ENCODE measurements at places on chromosomes 7 and 10.

- DNase-seq = no peak
These were observed 3.5 kb downstream of the CTBP2 start for GRCh38 chr10:125156739-125157480.

DNA sequence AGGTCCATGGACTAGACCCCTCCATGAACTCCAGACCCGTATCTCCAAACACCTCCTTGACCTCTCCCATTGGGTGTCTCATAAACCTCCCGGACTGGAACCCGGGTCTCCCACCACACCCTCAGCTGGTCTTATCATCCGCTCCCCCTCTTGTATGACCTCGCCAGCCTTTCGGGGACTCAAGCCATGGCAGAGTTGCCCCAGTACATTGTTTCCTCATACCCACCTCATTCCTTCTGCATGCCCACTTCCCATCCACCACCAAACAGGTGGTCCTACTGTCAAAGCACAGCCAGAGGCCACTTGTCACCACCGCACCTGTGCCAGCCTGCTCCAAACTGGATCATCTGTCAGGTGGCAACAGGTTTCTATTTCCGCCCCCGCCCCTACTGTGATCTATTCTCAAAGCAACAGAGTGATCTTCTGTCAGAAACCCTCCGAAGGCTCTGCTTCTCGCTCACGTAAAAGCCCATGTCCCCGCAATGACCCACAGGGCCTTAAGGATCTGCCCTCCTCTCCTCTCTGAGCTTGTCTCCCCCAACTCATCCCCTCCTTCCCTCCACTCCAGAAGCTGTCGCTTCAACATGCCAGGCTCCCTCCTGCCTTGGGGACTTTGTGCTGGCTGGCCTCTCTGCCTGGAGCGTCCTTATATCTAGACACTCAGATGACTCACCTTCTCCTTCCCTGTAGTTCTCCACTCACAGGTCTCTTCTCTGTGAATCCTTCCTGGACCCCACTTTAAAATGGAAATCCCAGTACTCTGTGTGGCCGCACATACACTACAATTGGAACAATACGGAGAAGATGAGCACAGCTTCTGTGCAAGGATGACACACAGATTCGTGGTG, 22.8 kb upstream of the PRKAG2 start:
- DNase-seq = no peak

DNA sequence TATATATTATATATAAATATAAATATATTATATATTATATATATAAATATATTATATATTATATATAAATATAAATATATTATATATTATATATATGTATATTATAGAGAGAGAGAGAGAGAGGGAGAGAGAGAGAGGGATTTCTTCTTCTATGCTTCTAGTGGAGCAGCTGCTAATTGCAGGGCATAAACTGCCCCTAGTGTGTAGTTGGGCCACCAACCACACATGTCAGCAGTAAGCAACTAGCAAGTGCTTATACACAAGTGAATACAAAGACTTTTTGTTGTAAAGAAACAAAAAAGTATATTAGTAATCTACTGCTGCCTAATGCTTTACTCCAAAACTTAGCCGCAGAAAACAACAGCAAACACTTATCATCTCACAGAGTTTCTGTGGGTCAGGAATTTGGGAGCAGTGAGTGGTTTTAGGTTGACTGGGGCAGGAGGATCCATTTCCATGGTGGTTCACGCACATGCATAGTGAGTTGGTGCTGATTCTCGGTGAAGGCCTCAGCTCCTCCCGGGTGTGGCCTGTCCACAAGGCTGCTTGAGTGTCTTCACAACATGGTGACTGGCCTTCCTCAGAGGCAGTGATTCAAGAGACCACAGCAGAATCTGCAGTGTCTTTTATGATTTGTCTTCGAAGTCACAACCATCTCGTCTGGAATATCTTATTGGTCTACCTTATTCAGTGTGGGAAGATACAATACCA, 25.5 kb upstream of the BAG3 start:
- no peak for DNase-seq

- DNase-seq = no peak
These were observed 41.0 kb downstream of the SNX10 start for GRCh38 chr7:26332698-26333097.

DNA sequence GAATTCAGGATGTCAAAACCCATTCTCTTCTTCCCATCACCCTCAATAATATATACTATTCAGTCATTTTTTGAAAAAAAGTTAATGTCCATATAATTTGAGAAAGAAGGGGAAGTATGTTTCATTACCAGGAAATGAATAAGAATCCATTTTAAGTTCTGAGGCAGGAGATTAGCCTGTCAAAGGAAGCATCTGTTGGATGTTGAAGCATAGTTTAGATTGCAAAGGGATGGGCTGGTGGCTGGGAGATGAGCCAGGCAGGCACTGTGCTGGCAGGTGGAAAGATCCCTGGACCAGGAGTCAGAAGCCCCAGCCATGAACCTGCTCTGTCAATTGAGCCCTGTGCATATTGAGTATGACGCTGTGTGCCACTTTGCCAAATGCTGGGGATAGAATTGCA, 48.4 kb upstream of the CRTAC1 start:
- DNase-seq = no peak

DNA sequence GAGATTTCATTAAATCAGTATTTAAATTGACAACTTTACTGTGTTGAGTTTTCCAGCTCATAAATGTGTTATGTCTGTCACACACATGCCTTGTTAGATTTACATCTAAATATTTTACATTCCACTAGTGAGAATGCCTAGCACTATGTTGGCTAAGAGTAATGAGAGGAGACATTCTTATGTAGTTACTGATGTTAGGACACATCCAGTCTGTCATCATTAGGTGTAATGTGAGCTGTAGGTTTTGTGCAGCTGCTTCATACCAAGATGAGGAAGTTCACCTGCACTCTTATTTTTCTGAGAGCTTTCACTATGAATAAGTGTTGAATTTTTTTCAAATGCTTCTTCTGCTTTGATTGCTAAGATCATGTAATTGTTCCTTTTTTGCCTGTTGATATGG, 218.0 kb upstream of the IGFBP3 start:
- no peak for DNase-seq

GRCh38 chr10:70053218-70053840, 683 bp downstream of the MACROH2A2 start:
- no peak for DNase-seq

DNA sequence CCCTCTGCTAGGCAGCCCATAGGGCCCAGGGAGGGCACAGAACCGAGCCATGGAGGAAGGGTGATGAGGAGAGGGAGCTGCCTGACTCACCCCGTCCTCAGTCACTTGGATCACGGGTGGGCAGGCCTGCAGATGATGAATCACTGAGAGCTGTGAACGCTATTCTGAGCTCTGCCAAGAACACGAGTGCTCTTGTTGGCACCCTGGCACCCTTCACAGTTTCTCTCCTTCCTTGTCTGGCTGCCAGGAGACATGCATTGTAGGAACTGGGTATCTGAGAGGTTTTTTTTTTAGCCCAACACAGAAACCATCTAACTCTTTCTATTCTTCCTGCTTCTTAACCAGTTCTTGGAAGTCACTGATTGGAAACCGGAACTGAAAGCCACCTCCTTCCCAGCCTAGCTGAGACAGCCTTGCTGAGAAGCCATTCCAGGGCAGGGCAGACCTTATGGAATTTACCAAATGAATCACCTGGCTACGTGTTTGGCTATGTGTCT, 82.1 kb downstream of the SLC37A3 start:
- DNase-seq = no peak

DNA sequence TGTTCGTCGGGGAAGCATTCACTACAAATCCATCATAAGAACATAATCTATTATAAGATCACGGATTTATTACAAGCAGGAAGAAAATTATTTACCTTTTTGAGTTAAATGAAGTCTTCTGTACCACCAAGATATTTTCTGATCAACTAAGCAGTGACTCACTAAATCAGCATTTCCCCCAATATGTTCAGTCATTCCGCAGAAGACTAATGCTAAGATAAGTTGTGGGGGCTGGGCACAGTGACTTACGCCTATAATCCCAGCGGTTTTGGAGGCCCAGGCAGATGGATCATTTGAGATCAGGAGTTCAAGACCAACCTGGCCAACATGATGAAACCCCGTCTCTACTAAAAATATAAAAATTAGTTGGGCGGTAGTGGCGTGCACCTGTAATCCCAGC, 144.2 kb upstream of the EGR2 start:
- no peak for DNase-seq

DNA sequence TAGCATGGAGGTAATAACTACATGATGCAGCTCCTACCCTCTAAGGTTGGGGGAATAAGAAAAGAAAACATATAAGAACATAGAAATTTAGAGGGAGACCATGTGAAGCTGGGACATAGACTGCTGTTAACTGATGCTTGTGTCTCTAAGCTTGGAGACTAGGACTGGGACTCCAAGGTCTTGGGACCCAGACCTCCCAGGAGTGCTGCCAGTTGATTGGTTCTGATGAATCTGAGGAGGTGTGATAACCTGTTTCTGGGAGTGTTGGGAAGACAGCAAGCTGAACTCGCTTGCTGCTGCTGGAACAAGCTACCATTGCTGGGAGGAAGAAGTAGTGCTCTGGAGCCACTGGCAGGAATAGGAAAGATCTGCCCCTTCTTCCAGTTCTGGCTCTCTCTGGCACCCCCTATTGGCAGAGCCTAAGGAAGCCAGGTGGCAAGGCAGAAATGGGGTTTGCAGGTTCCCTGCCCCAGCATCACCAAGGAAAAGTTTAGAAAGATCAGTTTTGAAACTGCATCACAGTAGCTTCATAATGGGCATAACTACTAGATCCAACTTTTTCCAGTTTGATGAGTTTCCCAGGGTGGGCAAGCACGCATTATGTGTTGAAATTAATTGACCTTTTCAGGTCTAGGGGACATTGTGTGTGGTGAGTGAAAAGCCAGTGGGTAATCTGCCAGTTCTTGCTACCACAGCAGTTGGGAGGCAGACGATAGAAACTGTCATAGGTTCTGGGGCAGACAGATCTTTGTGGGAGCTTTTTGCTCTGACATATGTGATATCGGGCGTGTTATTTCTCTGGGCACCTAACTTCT, 140.7 kb downstream of the SND1 start:
- peak; percentile 32 for DNase-seq

DNA sequence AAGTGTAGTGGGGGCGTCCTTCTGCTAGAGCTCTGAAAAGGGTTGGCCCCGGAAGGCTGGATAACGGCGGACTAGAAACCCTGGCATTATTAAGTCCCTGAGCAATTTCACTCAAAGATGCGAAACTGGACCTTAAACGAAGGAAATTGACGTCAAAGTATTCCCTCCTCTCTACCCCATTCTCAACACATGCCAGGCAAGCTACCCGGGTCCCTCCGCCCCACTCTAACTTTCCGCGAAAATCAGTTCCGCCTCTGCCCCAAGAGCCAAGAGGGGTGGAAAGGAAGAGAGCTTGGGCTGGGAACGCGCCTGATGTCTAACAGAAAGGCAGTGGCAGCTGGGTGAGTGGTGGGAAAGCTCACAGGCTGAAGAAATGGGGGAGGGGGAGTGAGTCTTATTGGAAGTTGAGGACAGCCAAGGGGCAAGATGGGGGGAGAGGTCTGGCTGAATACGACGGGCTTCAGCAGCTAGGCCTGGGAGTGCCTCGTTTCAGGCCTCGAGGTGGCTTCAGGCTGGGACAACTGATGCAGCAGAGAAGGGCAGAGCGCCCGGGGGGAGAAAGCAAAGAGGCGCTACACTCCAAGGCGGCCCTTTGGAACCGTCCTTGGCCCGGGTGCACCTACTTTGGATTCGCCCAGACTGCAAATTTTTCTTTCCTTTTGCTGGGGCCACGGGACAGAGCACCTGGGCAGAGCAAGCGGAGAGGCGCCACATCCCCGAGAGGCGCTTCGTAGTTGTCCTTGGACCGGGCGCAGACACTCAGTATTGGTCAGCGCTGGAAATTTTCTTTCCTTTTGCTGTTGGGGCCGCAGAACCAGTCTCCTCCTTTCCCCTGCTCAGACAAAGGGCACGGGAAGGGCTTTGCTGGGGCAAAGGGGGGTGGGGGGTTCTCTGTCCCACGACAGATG, 2.0 kb upstream of the FEZF1 start:
- DNase-seq = no peak

GRCh38 chr7:44289341-44290251, 35.8 kb downstream of the CAMK2B start:
- DNase-seq = no peak

GRCh38 chr10:26790221-26790995, 70.3 kb downstream of the ABI1 start:
- DNase-seq = no peak

DNA sequence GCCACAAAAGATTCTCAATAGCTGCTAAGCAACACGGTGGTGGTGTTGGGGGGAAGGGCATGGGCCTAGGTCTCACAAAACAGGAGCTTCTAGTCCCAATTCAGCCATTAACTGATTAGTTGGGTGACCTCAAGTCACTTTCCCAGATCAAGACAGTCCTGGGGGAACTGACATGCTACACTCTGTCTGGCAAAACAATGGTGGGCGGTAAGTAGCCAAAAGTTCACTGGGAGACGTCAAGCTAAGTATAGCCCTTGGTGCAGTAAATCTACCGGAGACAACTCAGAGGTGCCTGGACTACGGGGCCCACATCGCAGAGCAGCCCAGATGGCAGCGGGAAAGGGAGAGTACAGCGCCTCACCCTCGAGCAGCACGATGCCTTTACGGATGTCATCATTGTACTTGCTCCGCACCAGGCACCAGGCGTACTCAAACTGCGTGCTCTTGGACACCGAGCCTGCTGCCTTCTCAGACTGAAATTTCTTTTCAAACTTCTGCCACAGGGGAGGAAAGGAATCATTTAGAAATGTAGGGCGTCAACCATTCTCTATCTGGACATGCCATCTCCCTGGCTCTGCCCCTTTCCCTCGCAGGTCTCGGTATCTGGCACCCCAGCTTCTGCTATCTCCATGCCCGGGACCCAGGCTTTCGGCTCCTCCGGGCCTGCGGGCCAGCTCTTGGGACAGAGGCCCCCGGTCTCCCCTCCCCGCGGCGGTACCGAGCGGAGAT, 1.1 kb downstream of the FIS1 start:
- no peak for DNase-seq

- DNase-seq = no peak
These were observed 470.1 kb upstream of the NRP1 start for GRCh38 chr10:33804584-33804983.

DNA sequence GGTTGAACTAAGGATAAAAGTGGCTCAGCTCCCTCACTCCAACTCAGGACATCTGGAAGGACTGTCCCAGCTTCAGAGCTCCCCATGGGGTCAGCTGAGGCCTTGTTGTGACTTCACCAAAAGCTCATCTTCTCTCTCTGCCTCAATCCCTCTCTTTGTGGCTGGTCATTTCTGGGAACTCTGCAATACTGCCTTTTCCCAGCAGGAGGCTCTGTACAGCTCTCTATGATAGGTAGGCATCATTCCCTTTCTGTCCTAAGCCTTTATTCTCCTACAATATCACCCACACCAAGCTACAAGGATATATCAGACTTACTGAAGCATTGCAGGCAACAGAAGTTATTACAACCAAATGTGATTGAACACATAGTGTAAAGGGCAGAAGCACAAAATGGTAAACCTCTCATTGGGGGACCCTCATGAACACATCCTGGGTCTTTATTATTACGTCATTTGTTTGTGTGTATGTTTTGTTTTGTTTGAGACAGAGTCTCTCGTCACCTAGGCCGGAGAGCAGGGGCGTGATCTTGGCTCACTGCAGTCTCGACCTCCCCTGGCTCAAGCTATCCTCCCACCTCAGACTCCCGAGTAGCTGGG, 36.7 kb upstream of the PRPS1L1 start:
- DNase-seq = no peak

Measured in activated CD4-positive, alpha-beta T cell treated with anti-CD3 and anti-CD28 coated beads for 4 hours (primary cell).